ENCODE measurements at places on chromosomes 5 and 9.

GRCh38 chr5:156400231-156400986 lies 73.4 kb downstream of the SGCD start:
- no peak for DNase-seq

GRCh38 chr5:58156973-58157701 lies 302.7 kb downstream of the PLK2 start:
- no peak for DNase-seq

DNA sequence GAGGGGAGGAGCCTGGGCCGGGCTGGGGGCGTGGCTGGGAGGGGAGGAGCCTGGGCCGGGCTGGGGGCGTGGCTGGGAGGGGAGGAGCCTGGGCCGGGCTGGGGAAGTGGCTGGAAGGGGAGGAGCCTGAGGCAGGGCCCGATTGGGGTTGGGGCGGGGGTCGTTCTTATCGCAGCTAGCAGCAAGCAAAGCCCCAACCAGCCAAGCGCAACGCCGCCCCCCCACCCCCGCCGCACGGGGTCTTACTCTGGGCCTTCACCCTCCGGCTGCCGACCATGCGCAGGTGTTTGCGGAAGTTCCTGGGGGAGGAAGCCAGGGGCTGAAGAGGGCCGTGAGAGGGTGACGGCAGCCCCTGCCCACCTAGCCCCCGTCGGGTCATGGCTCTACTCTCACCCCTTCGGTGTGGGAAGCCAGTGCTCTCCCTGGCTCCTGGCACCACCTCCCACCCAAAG lies 5.0 kb downstream of the NSMF start:
- peak; percentile 47 for DNase-seq

DNA sequence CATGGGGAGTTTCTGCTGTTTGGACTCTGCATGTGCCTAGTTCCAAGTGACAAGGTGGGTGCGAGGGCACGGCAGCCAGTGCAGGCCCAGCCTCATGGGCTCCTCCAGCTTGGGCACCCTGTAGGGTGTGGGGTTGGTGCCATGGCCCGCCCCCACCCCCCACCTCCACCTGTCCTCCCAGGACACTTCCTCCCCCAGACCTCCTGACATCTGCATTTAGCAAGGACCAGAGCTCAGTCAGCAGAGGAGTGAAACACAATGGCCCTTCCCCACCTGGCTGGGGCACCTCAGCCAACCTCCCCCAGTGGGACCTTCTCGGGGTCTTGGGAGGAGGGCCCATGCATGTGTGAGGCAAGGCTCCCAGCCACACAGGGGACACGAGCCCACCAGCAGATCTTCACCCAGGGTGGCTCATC lies 1.9 kb upstream of the NKD2 start:
- DNase-seq = no peak

GRCh38 chr5:71844862-71845261 lies 125.8 kb downstream of the CARTPT start:
- no peak for DNase-seq

DNA sequence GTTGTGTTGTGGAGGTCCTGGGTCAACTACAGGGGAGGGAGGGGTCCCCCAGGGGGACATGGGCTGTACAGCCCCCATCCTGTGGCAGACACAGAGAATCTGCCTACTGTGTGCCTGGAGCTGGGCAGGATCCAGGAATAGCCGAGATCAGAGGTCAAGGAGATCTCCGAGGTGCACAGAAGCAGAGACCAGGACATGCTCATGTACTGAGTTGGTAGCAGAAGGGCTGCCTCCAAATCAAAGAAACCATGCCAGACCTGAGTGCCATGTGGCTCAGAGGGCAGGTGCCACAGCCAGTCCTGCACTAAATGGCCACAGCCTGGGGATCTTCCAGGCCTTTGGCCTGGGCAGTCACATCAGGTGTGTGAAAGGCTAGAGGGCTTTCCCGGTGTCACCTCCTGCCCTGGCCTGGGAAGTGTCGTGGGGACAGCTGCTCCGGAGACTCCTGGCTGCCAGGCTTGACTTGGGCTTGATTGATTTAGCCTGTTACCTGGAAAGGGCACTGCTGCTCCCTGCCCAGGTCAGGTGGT lies 27.8 kb downstream of the GSN start:
- DNase-seq = no peak

- no peak for DNase-seq
Measured at GRCh38 chr5:148897842-148898241, 71.4 kb downstream of the ADRB2 start.

DNA sequence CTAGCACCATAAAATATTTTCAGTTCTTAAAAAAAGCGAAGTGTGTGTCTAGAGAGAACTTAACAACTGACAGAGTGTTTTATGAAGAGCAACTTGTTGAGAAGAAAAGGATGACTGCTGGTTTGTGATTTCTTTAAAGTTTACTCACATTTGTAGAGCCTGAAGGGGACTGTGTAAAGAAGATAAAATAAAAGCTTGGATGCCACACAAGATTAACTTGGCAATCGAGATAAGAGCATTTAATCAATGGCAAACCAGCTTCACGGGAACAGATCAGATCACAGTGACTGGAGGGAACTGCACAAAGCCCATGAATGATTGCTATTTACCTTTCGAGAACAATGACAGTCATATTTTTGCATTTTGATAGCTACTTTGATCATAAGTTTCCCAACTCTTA lies 2013.1 kb upstream of the CDH9 start:
- DNase-seq = no peak

DNA sequence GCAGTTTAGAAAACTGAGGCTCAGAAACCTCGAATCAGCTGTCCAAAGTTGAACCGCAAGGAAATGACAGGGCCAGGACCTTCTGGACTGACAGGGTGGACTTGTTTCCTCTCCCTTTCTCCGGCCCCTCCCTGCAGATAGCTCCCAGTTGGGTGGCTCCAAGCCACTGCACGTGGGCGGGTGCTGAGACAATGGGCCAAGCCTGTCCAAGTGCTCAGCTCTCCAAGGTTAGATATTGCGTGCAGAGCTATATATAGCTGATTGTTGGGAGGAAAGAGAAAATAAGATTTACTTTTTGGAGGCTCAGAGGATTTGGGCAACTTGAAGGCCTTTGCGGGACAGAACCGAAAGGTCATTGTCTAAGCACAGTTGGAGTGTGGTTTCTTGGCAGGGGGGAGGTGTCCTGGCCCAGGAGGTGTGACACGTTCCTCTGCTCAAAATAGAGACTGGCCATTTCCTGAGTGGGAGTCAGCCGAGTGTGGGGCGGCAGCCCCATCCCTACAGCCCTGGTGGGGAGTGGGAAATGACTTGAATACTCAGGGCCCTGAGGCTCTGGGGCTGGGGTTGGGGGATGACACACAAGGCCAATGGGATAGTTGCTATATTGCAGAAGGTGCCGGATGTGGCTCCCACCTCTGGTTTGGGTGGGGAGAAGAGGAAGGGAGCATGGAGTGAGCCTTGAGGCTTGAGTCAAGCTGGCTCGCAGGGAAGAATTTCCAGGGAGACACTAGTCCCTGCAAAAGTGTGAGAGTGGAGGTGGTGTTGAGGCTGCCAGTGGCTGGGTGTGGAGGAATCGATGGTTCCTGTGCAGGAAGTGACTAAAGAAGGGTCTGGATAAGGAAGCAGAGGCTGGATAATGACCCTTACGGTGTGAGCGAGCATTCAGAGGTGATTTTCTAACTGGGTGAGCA lies 44.4 kb upstream of the SMAD5 start:
- no peak for DNase-seq

DNA sequence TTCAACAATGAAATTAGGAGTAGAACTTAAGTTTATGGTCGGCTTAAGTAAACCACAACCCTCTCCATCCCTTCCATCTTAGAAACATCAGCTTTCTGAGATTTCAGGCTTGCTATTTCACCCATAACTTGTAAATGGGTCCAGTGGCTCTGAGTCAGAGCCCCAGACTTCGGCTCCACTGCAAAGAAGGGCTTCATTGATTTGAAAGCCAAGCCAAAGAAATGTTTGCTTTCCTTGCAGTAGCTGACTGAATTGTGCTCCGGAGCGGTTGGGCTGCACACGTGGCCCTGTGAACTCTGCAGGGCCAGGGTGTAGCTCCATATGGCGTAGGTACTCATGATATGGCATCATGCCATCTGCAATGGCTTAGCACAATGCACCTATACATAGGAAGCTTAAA lies 57.0 kb downstream of the NREP start:
- no peak for DNase-seq

DNA sequence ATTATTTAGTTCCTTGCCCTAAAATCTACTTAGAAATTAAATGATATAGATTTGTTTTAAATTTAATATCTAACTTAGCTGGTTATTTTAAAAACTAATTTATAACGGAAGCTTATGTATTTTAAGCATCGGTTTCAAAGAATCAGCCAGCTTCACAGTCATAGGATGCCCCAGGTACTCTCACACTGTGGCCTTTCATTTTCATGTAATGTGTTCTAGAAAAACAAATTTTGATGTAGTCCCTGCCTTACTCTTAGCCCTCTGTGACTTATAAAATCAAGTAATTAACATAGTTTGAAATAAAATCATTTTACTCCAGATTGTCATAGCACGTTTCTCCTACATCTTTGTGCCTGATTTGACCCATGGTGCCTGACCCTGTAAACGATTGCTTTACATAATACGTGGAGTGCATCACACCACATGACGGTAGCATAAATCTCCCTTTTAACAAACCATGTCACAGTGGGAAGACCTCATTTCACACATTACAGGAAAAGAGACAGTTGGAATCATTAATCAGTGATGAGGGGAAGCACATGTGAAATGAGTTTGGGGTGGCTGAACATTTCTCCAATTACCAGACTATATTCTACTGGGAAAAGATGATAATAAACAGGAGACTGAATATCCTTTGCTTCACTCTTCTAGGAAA lies 731.5 kb upstream of the CDH9 start:
- no peak for DNase-seq

DNA sequence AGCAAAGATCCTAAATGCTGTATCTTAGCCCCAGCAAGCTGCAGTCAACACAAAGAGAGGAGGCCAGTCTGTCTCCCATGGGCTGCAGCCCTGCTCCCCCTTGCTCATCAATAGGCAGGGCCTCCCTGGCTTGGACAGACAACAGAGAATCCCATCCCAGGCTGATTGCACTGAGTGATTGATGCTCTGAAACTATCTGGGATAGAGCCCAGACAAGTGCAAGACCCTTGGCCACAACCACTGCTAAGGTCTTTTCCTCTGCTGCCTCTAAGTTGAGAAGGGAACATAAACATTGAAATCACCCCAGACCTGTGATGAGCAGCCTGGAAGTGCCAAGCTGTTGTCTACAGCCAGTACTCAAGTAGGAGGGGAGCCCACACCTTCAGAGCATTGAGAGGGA lies 661.0 kb upstream of the CDH18 start:
- no peak for DNase-seq

DNA sequence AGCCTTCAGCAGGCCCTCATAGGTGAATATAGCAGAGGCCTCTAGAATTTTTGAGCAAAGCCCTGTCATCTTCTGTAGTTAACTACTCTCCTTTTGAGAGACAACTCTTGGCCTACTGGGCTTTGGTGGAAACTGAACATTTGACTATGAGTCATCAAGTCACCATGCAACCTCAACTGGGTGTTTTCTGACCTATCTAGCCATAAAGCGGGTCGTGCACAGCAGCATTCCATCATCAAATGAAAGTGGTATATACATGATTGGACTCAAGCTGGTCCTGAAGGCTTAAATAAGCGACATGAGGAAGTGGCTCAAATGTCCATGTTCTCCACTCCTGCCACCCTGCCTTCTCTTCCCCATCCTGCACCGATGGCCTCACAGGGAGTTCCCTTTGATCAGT lies 1115.5 kb downstream of the TAF11L14 start:
- DNase-seq = no peak

- DNase-seq = no peak
Measured at GRCh38 chr5:87579678-87580077, 166.9 kb upstream of the CCNH start.

DNA sequence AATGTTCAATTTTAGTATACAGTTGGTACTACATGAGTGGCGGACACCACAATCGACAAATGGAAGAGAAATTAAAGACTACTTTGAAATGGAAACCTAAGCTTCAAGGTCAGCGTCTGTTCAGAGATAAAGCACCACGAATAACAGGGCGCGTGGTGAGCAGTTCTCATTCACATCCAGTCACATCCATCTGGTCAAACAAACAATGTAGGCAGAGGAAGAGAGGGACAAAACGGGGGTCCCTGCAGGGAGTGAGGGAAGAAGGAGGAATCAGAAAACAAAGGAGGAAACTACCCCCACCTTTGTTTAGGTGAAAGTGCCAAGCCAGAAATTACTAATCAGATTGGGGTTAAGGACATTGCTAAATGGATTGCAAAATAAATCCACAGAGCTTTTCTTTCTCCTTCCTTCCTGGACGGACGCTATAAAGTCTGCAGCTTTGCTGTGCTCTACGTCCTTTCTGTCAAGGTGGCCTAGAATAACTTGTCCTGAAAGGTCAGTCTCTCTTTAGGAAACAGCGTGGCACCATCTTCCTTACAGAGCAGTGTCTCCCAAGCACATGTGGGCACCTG lies 138.6 kb downstream of the ENTREP1 start:
- DNase-seq = no peak

GRCh38 chr9:138098908-138099791 lies 221.6 kb downstream of the CACNA1B start:
- no peak for DNase-seq

DNA sequence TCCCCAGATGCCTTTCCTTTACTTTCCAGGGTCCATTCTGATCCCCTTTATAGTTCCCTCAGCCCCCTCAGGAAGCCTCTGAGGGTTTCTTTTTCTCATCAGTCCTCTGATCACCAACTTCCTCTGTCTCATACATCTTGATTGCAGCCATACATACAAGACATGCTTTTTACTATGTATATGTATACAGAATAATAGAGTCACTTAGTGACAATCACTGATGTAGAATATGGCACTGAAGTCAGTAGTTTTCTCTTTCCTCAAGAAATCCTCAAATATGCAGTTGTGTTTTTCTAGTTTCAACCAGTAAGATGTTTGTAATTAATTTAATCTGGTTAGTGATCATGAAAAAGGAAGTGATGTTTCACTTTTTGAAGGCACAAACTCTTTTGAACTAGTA lies 364.1 kb downstream of the MAN2A1 start:
- no peak for DNase-seq

- no peak for DNase-seq
Measured at GRCh38 chr5:164560216-164560615, 1054.8 kb downstream of the MAT2B start.

DNA sequence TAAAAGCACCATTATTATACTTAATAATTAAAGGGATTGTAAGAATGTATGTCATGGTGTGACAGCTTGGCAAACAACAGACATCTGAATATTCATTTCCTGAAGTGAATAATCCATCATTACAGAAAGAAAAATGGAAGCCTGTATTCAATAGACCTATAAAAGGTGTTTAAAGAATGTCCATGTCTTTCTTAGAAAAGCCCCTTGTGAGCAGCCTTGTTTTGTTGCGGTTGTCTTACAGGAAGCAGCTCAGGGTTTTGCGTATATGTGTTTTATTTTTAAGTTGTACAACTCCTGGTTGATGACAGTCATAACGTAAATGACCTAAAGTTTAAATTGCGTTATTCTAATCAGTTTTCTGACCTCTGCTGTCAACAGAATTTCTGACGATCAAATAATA lies 53.8 kb downstream of the CAST start:
- DNase-seq = no peak
